ENCODE measurements at places on chromosomes 13 and 19. TPM values are rescaled to one million over a fixed set of nuclear protein-coding genes. Genes with fewer than 3 reads are reported as not detected.

ACER1 gene
- total RNA-seq = not detected

OVOL3 gene
- total RNA-seq = not detected

PRRG2 gene
- total RNA-seq = 17.9 TPM

SHISA2 gene
- total RNA-seq = not detected

SLC25A41 gene
- total RNA-seq = not detected

FUT1 gene
- total RNA-seq = 0.27 TPM

GPR12 gene
- total RNA-seq = not detected

CALR3 gene
- not detected for total RNA-seq

OR4F17 gene
- total RNA-seq = not detected

SLC7A10 gene
- 0.48 TPM for total RNA-seq

APC2 gene
- 0.32 TPM for total RNA-seq
